GM04503 (cell line): ENCODE measurements at places on chromosomes 11 and 22.

DNA sequence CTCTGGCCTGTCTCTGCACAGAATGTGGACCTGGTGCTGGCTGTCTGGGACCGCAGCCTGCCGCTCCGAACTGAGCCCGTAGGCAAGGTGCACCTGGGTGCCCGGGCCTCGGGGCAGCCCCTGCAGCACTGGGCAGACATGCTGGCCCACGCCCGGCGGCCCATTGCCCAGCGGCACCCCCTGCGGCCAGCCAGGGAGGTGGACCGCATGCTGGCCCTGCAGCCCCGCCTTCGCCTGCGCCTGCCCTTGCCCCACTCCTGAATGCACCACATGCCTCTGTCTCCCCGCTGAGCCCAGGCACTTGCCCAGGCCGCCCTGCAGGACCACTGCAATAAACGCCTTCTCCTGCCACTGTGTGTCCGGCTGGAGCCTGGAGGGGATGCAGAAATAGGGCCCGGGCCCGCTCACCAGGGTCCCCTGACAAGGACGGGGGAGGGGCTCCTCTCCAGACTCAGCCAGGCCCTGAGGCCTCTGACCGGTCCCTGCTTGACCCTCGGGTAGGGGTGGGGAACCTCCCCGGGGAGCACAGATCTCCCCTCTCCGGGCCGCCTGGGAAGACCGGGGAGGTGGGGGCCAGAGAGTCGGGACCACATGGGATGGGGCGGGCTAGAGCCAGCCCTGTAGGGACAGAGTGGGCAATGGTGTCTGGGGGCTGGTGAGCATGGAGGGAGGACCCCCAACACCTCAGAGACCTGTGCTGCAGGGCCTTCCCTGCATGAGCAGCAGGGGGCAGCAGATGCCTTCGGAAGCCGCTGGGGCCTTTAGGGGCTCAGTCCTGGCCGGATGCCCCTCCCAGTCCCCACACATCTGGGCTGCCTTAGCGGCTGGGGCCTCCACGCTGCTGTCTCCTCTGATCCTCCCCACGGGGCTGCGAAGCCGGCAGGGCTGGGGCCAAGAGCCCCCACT, 1.4 kb upstream of the TNNI2 start:
- no peak for DNase-seq

- DNase-seq, result no peak
Measured at GRCh38 chr22:28143241-28143865, 224.3 kb upstream of the PITPNB start.

- DNase-seq, result no peak
Measured at GRCh38 chr11:66459138-66459778, 7.4 kb upstream of the PELI3 start.

- DNase-seq, result no peak
Measured at GRCh38 chr11:76721755-76722677, 51.5 kb upstream of the LRRC32 start.

DNA sequence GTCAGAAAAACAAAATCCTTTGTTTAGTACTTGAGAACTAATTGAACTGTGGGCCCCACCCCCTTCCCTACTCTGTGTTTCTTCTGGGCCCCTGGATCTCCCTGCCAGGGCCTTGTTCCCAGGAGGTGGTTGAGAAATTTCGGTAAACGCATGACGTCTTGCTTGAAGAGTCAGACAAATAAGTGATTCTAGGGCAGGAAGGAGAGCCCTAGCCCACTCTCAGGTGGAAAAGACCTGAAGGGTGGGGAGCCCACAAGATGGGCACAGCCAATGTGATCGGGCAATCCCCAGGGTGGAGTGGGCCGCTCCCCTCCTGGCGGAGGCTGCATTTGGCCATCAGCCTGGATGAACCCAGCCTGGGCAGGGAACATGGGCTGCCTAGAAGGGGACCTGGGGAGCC, 16.8 kb upstream of the P2RY2 start:
- no peak for DNase-seq

DNA sequence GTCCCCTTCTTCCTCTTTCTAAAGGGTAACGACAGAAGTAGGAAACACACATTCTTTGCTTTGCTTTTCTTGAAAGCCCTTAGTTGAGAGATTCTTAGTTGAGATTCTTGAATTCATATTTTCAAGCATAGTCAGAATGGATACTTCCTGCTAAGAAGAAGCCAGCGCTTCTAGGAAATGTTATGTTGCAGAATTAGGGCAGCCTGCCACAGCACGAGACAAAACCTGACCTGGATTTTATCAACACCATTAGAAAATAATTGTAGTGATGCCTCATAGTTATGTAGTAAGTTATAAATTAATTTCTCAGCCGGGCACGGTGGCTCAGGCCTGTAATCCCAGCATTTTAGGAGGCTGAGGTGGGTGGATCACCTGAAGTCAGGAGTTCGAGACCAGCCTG, 37.9 kb upstream of the NUP160 start:
- peak; percentile 66 for DNase-seq

- no peak for DNase-seq
Measured at GRCh38 chr11:122984186-122985011, 2.8 kb upstream of the BSX start.

- no peak for DNase-seq
Measured at GRCh38 chr11:82270870-82271269, 462.8 kb downstream of the FAM181B start.

DNA sequence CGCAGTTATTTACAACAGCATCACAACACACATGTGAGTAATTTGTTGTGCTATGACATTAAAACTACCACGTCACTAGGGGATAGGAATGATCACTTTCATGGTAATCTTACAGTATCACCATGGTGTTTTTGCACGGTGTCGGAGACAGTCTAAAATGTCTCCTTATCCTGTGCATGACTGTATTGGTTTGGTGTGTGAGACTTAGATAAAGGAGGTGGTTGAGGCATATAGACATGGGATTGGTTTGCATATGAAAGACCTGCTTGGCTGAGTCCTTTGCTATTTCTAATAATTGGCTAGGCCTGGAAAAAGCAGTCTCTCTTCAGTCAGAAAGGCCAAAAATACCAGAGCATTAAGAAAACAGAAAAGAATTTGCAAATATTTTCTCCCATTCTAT, 30.2 kb downstream of the MSANTD4 start:
- DNase-seq, result no peak

DNA sequence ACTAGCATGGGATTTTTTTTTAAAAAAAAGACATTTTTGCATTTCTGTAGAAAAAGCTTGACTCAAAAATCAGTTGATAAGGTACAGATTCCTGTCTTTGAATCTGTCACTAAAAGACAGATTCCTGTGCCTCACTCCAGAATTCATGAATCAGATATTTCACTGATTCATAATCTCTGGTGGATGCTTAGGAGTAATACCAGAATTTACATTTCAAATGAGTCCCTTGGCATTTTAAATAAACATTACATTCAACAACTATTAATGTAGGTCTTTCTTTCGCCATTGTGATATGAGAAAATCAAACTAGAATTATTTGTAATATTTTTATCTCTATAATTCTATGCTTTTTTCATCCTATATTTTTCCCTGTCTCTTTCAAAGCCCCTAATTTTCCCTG, 128.3 kb downstream of the APIP start:
- no peak for DNase-seq

DNA sequence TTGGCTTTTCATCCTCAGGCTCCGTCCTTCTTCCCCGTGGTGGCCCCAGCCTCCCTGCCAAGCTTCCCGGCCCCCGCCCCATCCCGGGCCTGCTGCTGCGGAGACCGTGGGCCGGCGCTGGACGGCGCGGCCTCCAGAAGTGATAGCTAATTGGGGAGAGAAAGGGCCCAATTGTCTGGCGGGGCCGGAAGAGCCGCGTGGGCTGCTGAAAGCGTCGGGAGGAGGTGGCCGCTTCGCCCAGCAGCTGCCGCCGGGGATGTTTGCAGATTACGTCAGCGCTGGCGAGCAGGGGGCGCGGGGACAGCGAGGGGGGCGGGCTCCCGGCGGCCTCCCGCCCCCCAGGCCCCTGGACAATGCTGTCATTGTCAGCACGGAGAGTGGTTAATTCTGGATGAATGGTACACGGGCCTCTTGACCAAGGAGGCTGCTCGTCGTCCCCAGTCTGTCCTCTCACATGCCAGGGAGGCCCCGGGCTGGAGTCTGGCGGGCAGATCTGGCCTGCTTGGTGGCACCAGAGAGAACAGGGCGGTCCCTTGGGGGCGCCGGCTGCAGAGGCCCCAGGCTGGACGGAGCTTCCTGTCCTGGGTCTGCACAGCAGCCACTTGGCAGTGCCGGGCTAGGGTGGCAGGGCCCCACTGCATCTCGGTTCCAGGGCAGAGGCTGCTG, 1.6 kb downstream of the SMIM38 start:
- DNase-seq, result no peak

GRCh38 chr11:86941077-86941870, 13.9 kb downstream of the FZD4 start:
- DNase-seq, result no peak

DNA sequence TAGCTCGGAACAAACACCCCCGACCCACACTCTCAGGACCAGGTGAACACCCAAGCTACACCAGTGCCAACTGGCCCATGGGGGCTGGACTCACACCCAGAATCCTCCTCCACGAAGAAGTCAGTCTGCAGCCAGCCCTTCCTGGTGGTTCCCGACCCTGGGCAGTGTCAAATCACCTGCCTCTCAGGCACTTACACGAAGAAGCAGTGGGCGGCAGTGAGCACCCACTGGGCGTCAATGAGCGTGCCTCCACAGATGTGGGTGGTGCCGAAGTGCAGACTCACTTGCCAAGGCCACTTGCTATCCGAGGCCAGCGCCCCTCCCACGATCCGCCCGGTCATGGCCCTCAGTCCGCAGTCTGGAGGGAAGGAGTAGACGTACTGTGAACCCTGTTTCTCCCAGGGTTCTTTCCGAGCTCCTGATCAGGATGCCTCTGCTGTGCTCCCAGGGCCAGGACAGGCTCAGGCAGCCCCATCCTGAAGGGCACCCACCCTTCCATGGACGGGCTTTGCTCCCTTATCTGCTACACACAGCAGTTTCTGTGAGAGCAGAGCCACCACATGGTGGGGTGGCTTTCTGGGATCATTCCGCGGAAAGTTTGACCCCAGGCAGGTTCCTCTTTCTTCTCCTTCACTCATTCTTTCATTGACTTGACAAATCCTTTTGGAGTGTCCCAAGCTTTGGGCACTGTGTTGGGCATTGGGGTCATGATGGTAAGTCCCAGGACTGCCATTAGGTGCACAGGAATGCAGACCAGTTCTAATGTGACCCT, 19.4 kb downstream of the TMPRSS13 start:
- DNase-seq, result no peak

- no peak for DNase-seq
Measured at GRCh38 chr11:16561150-16561549, 177.3 kb upstream of the C11orf58 start.

- DNase-seq, result peak; percentile 53
Measured at GRCh38 chr11:43508511-43508918, 149.8 kb downstream of the TTC17 start.

DNA sequence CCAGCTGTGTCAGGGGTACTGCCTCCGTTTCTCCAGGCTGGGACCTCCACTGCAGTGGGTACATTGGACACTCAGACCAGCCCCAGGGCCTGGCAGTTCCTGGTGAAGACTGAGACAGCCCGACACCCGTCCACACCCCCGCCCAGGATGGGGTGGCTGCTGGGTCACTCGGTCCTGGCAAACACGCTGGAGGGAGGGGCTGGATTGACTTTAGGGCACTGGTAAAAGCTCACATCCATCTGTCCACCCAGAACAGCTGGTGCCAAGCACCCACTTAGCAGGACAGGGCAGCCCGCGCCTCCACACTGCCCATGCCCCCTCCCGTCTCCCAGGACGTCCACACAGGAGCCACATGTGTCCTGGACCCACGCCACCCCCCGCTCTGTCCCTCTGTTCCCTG, 10.7 kb upstream of the TBX1 start:
- no peak for DNase-seq

DNA sequence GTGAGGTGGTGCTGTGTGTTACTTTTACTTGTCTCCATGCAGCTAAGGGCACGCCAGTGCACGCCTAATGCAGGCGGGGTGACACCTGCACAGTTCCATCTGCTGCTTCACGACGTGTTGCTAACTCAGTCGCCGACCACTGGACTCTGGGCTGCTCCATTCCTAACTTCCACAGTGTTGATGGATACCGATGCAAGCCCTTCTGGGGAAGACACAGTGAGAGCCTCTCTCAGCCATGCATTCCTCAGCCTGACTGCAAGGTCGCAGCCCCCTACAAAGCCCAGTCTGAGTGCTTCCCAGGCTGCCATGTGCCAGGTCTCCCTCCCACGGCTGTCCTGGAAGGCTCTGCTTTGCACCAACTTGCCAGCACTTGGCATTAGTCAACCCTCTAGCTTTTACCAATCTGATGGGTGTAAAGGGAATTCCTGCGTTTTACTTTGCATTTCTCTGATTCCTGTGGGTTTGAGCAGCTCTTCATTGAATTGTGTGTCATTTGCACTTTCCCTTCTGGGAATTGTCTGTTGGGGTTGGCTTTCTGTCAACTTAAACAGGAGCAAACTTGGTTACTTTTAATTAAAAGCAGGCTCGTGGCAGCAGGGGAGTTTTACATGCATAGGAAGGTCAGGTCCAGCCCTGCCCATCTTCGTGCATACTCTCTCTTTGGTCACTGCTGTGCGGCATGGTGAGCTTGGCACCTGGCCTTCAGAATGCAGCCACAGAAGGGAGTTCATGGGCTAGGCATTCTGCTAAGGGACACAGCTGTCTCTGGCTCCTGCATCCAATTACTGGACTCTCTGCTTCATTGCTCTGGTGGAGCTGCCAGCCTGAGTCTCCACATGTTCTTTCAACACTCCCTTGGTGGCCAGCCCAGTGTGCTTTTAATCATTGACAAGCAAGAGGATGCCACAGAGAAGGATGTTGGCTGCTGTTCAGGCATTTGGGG, 34.6 kb upstream of the SHANK2 start:
- DNase-seq, result peak; percentile 99

GRCh38 chr11:95142431-95142830, 52.8 kb downstream of the ENDOD1 start:
- no peak for DNase-seq

GRCh38 chr11:93908689-93909088, 58.3 kb upstream of the VSTM5 start:
- peak; percentile 77 for DNase-seq

GRCh38 chr11:43681401-43681942, 934 bp downstream of the HSD17B12 start:
- DNase-seq, result peak; percentile 11

DNA sequence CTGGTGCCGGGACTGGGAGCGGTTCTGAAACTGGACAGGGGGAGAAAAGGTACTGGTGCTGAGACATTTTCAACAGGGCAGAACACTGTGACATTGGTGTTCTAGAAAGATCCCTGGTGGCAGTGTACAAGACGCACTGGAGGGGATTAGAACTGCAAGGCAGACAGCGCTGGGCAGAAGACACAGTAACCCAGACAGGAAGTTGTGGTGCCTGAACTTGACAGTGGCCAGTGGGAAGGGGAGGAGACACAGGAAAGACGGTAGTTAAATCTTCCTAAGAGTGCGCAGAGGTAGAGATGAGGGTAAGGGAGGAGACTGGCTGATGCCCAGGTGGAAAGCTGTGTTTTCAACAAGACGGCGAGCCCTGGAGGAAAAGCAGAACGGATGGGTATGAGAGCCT, 24.5 kb downstream of the FAM227A start:
- no peak for DNase-seq

DNA sequence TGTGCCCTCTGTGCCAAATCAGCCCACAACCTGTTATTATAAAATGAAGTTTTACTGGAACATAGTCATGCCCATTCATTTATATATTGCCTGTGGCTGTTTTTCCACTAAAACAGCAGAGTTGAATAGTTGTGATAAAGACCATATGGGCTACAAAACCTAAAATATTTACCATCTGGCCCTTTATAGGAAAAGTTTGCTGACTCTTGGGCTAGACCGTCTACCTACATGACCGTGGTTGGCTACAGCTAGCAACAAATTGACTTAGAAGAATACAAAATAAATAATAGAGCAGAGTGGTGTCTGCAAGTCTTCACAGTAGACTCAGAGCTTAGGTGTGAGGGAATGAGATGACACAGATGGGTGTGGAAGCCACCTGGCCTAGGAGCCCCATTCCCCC, 11.2 kb upstream of the IL18BP start:
- no peak for DNase-seq
